ENCODE measurements at places on chromosomes 12 and 14.
A peak's percentile ranks its signal among the peaks of the same experiment; 100 is the strongest.

DNA sequence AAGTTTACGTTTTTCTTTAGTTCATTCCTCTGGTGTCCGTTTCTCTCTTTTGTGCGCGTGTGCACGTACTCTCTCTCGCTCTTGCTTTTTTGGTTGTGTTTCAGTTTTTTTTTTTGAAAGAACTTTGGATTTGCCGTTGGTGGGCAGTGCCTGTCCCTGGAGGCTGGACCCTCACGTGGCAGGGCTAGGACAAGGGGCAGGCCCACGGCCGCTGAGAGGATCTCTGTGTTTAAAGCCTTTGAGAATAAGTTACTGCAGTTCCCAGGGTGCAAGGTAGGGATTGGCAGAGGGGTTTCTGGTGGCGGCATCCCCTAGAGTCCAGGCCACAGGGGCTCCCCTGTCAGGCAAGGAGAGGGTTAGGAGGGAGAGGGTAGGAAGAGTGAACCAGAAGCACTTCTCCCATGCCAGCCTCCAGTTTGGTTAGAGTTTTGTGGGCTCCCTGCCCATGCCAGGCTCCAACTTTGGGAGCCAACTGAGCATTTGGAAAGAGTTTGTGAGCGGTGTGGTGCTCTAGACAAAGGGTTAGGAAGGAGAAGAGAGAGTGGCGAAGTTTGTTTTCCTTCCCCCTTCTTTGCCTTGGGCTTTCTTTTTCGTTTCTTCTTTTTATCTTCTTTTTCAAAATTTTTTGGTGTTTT lies 30.5 kb downstream of the ZFHX2 start:
- no peak for DNase-seq

DNA sequence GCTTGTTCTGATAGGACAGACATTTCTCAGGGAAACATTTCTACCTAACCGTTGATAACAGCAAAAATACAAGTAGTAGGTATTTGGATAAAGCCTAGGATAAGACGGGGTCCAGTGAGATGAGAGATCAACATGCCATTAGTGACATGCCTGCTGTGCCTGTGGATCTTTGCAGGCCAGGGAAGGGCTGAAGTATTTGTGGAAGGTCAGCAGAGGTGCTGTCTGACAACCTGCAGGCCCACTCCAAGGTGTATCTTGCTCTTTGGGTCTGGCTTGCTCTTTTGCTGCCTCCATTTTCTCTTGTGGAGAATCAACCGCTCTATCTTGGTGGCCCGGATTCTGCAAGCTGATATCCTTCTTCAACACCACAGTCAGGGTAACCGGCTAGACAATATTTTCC lies 46.7 kb downstream of the MSRB3 start:
- no peak for DNase-seq

- no peak for DNase-seq
Observed at GRCh38 chr12:720231-720941, 32.0 kb upstream of the WNK1 start.

- no peak for DNase-seq
Observed at GRCh38 chr12:104588047-104588920, 131.5 kb downstream of the CHST11 start.

DNA sequence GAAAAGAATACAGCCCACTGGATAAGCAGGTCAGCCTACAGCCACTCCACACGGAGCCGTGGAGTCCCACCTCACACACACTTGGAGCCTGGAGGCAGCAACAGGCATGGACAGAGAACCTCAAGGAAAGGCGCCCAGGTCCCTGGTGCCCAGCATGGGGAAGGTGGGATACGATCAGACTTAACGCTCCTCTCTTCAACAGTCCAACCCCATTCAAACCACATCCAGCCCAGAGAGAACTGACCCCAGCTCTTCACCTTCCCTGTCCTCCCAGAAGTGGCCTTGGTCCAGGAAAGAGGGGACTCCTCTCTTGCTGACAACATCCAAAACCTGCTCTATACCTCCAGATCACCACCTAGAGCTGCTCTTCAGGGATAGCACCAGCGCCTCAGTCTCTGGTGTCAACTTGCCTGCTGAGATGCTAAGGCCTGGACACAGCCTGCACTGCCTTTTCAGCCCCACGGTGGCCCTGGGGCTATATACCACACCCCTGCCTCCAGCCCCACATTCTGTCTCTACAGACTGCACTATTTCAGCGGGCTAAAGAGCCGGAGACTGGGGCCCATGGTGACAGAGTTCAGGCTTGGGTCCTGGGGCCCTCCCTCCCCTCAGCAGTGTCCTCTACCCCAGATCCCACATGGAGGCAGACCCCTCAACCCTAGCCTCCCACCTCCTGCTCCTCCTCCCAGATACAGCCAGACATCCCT lies 7.0 kb downstream of the ADCY6 start:
- no peak for DNase-seq

DNA sequence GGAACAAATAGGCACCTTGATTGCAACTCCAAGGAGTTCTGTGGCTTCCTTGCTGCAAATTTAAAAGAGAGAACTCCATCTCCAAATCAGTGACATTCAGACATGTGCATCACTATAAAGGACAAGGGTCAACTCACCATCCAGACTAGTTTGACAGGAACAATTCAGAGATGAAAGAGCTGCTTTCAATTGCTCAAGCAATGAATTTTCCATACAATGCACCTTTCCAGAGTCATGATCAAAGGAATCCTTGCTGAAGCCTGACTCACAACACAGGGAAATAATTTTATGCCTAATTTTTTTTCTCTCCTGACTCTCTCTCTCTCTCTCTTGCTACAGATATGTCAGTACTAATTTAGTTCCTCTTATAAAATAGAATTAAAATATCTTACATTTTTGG lies 380.5 kb upstream of the GARIN6 start:
- DNase-seq, result no peak

GRCh38 chr14:25411781-25412757 lies 362.1 kb upstream of the STXBP6 start:
- DNase-seq, result no peak

- DNase-seq, result no peak
Observed at GRCh38 chr14:36652542-36653201, 9.0 kb upstream of the PAX9 start.

- no peak for DNase-seq
Observed at GRCh38 chr12:106039646-106040404, 98.9 kb downstream of the NUAK1 start.

DNA sequence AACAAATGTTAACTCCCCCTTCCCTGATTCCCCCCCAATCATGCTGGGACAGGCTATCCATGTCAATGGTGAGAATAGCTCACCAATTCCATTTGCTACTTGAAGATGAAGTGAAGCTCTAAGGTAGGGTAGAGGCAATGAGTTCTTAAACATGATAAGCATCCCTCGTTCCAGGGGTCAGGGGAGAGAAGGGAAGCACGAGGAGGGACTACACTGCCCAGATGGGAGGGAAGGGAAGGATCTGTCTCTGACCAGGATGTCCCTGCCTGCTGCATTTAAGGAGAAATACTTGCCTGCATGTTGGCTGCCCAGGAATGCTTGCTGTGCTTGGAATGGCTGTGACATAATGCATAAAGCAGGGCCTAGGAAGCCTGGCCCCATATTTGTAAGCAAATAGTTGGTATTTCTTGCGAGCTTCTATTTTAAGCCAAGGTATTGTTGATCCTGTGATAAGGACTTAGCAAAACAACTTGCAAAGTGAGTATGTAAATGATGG lies 155.1 kb downstream of the CEP83 start:
- no peak for DNase-seq

- DNase-seq, result peak; percentile 38
Observed at GRCh38 chr14:35438910-35439713, 34.6 kb upstream of the NFKBIA start.

GRCh38 chr12:121494093-121494787 lies 86.6 kb downstream of the KDM2B start:
- DNase-seq, result peak; percentile 54

DNA sequence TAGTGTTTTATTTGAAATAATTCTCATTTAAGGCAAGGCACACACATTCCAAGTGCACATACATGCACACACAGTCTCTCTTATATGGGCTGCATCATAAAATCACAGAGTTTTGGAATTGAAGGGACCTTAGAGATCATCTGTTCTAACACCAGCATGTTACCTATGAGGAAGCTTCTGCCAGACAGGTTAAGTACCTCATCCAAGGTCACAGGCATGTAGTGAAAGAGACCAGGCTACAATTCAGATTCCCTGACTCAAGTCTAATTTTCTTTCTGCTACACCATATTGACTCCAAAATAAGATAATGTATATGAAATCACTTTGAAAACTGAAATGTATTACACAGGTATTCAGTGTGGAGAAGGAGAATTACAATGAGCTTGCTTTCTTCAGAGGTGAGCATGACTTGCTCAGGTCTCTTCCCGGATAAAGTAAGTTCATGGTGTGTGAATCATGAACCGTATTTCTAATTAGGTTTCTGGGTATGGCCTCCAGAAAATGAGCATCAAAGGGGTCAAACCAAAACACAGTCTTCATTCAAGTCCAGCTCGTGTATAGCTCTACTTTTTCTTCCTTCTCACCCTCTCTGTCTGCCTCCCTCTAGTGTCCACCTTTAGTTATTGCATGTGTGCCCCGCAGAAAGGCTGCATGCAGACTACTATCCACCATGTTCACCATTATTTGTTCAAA lies 411.9 kb downstream of the FUT8 start:
- DNase-seq, result peak; percentile 62

- DNase-seq, result no peak
Observed at GRCh38 chr12:117567644-117568216, 206.3 kb upstream of the NOS1 start.

DNA sequence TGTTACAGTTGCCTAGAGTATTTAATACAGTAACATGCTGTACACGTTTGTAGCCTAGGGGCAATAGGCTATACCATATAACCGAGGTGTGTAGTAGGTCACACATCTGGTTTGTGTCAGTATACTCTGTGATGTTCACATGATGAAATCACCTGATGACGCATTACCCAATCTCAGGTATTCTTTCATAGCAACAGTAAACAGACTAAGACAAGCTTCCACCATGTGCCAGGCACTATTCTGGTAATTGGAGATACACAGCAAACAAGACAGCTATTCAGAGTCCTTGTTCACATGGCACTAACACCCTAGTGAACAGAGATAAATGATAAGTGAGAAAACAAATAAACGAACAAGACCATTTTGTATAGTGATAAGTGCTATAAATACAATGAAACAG lies 3.8 kb upstream of the PDE3A start:
- no peak for DNase-seq

GRCh38 chr14:103668117-103668516 lies 39.1 kb downstream of the KLC1 start:
- no peak for DNase-seq

DNA sequence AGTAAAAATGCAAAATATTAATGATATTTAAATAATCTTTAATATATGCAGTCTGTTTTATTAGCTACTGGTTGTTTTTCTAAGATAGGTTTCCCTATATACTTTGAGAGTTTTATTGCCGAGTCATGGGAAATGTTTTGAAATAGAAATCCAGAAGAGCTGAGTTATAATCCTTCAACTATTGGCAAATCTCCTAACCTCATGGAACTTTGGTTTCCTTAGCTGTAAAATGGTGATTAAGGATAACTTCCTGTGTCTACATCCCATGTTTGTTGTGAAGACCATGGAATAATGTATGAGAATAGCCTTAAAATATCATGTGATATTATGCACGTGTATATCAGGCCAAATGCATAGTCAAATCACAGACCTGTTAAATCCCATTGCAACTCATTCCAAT lies 51.0 kb downstream of the UNC79 start:
- no peak for DNase-seq

GRCh38 chr14:55136241-55136640 lies 7.2 kb downstream of the LGALS3 start:
- DNase-seq, result no peak

- no peak for DNase-seq
Observed at GRCh38 chr14:98754343-98755020, 517.5 kb downstream of the BCL11B start.

- DNase-seq, result no peak
Observed at GRCh38 chr12:118680356-118680963, 300.9 kb upstream of the SRRM4 start.

DNA sequence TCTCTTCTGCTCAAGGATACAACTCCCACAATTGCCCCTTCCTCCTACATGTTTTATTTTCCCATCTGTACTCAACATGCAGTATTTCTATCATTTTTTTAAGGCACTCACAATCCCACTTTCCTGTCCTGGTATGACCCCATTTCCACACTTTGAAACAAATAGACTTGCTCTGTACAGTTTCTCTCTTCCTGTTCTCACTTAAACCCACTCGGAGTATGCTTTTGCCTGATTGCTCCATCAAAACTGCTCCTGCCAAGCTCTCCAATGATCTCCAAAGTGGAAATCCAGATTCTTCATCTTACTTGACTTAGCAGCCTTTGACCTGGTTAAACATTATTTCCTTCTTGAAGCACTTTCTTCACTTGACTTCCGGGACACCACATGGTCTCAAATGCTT lies 384.5 kb downstream of the SEC23A start:
- DNase-seq, result no peak

DNA sequence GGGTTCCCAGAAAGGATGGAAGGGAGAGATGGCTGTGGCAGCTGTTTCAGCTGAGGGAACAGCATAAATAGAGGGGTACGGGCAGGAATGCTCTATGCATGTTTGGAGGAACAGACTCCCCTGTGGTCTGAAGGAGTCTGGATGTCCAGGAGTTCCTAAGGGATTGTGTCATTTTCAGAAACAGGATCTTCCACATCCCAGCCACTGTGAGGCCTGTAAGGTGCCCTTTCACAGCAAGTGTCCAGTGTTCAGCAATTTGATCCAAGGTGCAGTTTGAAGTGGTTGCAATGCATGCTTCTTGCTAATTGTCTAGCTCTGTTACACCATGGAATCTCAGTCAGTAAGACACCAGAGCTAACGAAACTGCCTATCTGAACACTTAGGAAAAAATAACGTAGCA lies 46.7 kb upstream of the TCL1A start:
- no peak for DNase-seq

DNA sequence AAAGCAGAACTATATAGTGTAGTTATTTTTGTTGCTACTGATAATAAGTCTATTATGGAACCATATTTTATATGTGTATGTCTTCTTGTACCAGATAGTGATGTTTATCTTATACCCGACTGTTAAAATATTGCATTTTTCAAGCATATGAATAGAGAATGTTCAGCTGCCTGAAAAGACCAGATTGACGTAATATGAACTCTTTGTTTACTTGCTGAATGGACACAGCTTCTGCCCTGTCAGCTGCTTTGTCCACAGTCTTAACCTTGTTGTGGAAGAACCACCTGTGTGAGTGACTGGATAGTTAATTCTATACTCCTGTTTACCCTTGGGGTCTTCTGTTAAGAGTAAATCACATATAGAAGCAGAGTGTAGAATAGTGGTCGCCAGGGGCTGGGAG lies 109.3 kb downstream of the LGR5 start:
- DNase-seq, result no peak
